ENCODE measurements at places on chromosomes 1 and 21. TPM values are rescaled to one million over a fixed set of nuclear protein-coding genes. Genes with fewer than 3 reads are reported as not detected.

FAM3B gene
- total RNA-seq: 1.9 TPM

ATP6V1G3 gene
- total RNA-seq: not detected

ZNF124 gene
- 13.9 TPM for total RNA-seq

CLDN19 gene
- total RNA-seq: not detected

EDN2 gene
- total RNA-seq: 2.3 TPM

WNT3A gene
- total RNA-seq: 2.9 TPM

DMBX1 gene
- total RNA-seq: 0.30 TPM

ASAP3 gene
- 74.7 TPM for total RNA-seq

GRCh38 chr1:157056269-157056668 lies 10.7 kb upstream of the ARHGEF11 start:
- H3K4me1 ChIP-seq: no peaks in the 10 kb centered on the region
- no peaks in the 10 kb centered on the region for H3K27me3 ChIP-seq
- no peak for DNase-seq
- no peak overlapping the region for H3K27ac ChIP-seq
- H3K36me3 ChIP-seq: no peaks in the 10 kb centered on the region
- H3K4me3 ChIP-seq: no peak overlapping the region

DNA sequence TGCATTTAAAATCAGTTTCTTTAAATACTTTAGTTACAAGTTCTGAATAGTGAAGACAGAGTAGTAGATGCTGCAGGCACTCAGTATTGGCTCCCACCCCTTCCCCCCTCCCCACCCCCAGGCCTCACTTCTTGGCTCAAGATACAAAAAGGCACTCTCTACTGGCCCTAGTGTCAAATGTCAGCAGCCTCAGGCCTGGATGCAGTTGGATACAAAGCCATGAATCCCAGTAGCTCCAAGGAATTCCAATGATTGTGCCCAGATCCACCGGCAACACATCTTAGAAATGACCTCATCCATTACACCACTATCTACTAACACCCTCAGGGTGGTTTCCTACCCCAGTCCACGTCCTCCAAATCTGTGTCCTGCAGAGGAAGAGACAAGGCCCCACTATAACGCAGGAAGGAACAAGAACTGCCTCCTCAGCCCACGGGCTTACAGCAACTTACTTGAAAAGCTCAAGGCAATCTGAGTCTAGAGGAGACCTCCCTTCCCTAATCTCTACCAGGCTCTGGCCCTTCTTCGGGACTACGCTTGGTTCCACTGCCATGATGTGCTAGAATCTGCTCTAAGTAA lies 17.6 kb downstream of the ACADM start:
- no peak overlapping the region for H3K27ac ChIP-seq
- no peaks in the 10 kb centered on the region for H3K27me3 ChIP-seq
- H3K4me3 ChIP-seq: no peak overlapping the region
- peaks cover 51% of the 10 kb centered on the region for H3K36me3 ChIP-seq
- no peaks in the 10 kb centered on the region for H3K4me1 ChIP-seq
- no peak for DNase-seq

DNA sequence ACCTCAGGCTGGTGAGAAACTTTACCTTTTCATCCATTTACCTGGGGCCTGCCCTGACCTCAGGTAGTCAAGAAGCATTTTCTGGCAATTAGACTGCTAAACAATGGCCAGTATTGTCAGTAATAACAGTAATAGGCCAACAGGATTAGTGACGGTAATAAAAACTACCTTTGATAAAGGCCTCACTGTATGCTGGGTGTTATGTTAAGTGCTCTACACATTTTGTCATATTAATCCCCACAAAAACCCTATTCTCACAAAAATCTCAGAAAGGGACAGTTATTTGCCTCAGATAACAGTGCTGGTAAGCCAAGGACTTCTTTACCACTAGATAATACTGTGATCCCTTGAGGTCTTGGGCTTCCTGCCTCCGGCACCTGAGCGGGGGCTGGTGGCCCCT lies 191.4 kb downstream of the FOXD2 start:
- no peaks in the 10 kb centered on the region for H3K36me3 ChIP-seq
- H3K27me3 ChIP-seq: peaks cover 17% of the 10 kb centered on the region
- no peaks in the 10 kb centered on the region for H3K4me1 ChIP-seq

DNA sequence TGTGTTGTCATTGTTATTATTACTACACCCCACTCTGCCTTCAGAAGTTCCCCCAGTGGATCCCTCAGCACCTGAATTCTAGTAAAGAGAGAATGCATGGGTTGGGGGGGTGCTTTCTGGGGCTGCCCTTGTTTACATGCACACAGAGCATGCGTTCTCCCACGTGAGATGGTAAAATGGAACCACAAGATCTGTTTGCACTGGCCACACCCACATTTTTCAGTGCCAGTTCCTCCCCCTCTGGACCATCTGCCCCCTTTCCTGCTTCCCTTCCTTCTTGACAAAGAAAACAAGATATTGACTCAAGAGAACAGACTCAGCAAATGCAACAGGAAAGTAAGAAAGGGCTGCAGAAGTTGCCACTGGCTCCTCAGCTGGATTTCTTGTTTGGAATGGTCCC lies 8.9 kb downstream of the SLC6A17 start:
- DNase-seq: no peak
- H3K4me1 ChIP-seq: peaks cover 2% of the 10 kb centered on the region
- no peak overlapping the region for H3K4me3 ChIP-seq
- H3K27ac ChIP-seq: no peak overlapping the region
- H3K36me3 ChIP-seq: no peaks in the 10 kb centered on the region

- H3K4me3 ChIP-seq: no peak overlapping the region
- no peaks in the 10 kb centered on the region for H3K36me3 ChIP-seq
- H3K27me3 ChIP-seq: no peaks in the 10 kb centered on the region
- no peak overlapping the region for H3K27ac ChIP-seq
- H3K4me1 ChIP-seq: peaks cover 6% of the 10 kb centered on the region
- no peak for DNase-seq
These were observed 127.8 kb downstream of the RERE start for GRCh38 chr1:8689431-8690252.

- H3K36me3 ChIP-seq: no peaks in the 10 kb centered on the region
- no peak for DNase-seq
- H3K27me3 ChIP-seq: peaks cover 25% of the 10 kb centered on the region
- H3K4me1 ChIP-seq: peaks cover 17% of the 10 kb centered on the region
- no peak overlapping the region for H3K4me3 ChIP-seq
These were observed 25.1 kb upstream of the PLXNA2 start for GRCh38 chr1:208269338-208269666.

- H3K27ac ChIP-seq: no peak overlapping the region
- DNase-seq: no peak
- H3K4me3 ChIP-seq: no peak overlapping the region
- H3K27me3 ChIP-seq: no peaks in the 10 kb centered on the region
- peaks cover 9% of the 10 kb centered on the region for H3K4me1 ChIP-seq
- no peaks in the 10 kb centered on the region for H3K36me3 ChIP-seq
These were observed 9.3 kb downstream of the CHI3L2 start for GRCh38 chr1:111236806-111237205.

DNA sequence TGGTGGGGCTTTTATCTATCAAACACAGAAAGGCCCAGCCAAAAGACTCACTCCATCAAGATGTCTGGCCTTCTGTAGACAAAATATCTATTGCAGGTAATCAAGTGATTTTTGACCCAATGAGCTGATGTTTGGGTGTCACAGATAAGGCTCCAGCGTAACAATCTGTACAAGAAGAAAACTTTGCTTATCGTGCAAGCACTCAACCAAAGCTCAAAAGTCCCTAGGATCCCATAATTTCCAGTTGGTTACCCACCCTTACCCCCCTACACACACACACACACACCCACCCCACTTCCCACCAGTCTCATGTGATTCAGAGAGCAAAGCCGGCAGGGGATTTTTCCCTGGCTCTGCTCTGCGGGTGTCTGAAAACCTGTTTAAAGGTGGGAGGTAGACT lies 5.8 kb downstream of the ITPKB start:
- H3K4me3 ChIP-seq: peak overlapping the region; percentile 17
- peaks cover 62% of the 10 kb centered on the region for H3K4me1 ChIP-seq
- no peak overlapping the region for H3K27ac ChIP-seq
- H3K36me3 ChIP-seq: peaks cover 5% of the 10 kb centered on the region
- no peaks in the 10 kb centered on the region for H3K27me3 ChIP-seq
- DNase-seq: peak; percentile 40

DNA sequence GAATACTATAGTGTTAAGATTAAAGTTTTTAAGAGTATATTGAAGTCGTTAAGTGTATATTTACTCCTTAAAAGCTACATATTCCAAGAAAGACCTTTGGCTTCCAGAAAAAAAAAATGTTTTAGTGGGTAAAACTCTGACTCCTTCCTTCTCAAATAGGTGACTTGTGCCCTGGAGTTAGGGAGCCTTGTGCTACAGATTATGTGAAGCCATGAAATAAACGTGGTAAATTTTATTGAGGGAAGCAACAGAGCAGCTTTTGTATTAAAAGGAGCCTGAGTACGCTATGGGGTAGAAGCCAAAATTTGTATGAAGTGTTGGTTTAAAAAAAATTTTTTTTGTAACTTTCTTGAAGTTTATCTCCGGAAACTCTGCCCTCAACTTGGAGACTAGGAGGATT lies 994 bp downstream of the RO60 start:
- H3K36me3 ChIP-seq: no peaks in the 10 kb centered on the region
- no peaks in the 10 kb centered on the region for H3K27me3 ChIP-seq
- DNase-seq: no peak

DNA sequence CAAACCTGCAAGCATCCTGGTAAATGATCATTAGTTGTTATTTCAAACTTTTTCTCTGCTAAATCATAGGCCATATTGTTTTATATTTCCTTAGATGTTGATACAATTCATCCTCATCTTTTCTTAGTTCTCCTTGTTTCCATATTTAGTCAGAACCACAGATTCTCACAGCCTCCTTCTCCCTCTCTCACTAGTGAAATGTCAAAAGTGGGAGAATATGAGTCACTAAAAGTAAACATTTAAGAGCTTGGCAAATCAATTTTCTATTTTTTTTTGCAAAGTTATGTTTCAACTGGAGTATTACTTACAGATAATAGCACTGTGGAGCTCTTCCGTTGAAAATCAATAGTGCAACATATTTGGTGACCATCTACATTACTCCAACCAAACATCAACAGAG lies 308.8 kb downstream of the COL11A1 start:
- DNase-seq: no peak
- H3K27ac ChIP-seq: no peak overlapping the region
- no peaks in the 10 kb centered on the region for H3K4me1 ChIP-seq
- no peaks in the 10 kb centered on the region for H3K27me3 ChIP-seq
- H3K4me3 ChIP-seq: no peak overlapping the region

DNA sequence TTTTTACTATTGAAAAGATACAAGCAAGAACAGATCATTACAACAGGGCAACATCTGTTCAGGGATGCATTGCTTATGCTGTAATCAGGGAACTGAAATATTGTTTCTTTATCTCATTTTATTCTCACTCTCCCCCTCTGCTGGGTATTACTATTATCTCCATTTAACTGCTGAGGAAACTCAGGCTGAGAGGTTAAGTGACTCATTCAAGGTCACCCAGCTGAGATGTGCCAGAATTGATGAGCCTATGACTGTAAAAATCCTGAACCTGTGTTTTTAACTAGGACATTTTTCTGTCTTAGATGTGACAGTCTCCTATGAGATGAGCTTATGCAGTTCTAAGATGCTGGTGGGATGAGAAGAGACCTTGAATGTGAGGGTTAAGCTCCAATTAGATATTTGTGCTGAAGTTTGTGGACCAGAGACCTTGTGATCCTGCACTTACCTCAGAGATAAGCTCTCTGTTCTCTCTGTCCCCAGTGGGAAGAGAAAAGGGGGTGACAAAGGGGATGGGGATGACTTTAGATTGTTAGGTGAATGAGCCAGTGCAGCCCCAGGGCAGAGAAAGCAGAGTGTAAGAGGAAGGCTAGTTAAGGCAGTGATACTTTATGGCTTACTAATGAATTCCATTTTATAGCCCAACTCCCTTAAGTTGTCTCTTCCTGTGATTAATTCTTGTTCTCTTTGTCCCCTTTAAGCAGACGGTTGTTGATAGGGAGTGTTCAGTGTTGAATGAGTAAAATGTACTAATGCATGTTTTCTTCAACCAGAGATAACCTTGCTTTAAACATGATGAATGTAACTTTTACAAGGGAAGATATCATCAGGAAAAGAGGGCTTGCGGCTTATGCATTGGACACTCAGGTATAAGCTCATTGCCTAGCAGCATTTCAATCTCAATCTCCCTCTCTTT lies 111.4 kb downstream of the HLX start:
- no peak overlapping the region for H3K4me3 ChIP-seq
- H3K27me3 ChIP-seq: no peaks in the 10 kb centered on the region
- H3K36me3 ChIP-seq: no peaks in the 10 kb centered on the region
- no peak for DNase-seq
- no peaks in the 10 kb centered on the region for H3K4me1 ChIP-seq
- no peak overlapping the region for H3K27ac ChIP-seq

DNA sequence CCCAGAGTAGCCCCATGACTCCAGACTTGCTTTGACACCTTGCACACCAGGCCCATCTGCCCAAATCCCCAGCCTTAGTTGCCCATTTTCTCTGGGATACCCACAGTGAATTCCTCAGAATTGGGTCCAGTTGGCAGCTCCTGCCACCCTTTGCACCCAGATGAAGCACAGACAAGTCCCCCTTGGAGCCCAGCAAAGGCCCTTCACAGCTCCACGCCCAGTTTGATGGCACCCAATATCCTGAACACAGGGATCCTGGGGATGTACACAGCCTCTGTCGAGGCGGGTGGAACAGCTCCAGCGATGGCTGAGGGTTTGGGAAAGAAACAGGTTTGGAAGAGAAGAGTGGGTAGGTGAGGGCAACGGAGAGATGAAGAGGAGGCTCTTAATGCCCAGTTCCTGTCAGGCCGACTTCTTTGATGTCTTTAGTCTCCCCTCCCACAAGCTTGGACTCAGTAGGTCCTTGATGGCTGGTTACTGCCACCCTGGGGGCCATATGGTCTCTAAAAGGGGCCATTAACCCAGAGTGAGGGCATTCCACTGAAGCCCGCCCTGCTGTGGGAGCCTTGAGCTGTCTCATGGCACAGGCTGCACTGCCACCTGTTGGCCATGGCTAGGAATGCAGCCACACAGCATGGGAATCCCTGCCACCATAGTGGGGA lies 21.7 kb downstream of the TMEM53 start:
- no peak overlapping the region for H3K27ac ChIP-seq
- H3K4me1 ChIP-seq: no peaks in the 10 kb centered on the region
- DNase-seq: peak; percentile 85
- peaks cover 52% of the 10 kb centered on the region for H3K36me3 ChIP-seq
- no peak overlapping the region for H3K4me3 ChIP-seq

GRCh38 chr1:81430236-81430938 lies 370.3 kb upstream of the ADGRL2 start:
- no peak overlapping the region for H3K27ac ChIP-seq
- H3K36me3 ChIP-seq: no peaks in the 10 kb centered on the region
- H3K27me3 ChIP-seq: no peaks in the 10 kb centered on the region
- H3K4me1 ChIP-seq: no peaks in the 10 kb centered on the region
- no peak overlapping the region for H3K4me3 ChIP-seq

DNA sequence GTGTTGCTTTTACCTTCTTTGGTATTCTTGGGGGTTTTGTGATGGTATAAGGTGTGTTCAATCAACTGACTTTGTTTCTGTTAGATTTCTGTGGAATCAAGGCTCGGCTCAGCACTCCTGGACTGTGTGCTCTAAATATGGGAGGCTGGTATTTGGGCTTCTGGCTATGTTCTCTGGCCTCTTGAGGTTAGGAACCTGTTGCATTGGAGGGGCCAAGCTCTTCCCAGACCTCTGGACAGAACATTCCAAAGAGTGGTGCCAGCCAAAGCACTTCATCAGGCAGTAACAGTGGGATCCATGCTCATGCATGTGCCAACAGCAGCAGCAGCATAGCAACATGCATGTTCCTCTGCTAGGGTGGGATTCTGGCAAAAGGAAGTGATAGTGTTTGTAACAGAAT lies 8.3 kb downstream of the KRTAP19-7 start:
- no peaks in the 10 kb centered on the region for H3K27me3 ChIP-seq
- no peaks in the 10 kb centered on the region for H3K4me1 ChIP-seq
- DNase-seq: no peak
- H3K4me3 ChIP-seq: no peak overlapping the region
- H3K36me3 ChIP-seq: no peaks in the 10 kb centered on the region
- no peak overlapping the region for H3K27ac ChIP-seq
